Brain (organoid and tissue), 16 donors: ENCODE measurements at places on chromosomes 7 and 10.

GRCh38 chr10:10794046-10794445 lies 223.6 kb upstream of the CELF2 start:
- DNase-seq: no peak

DNA sequence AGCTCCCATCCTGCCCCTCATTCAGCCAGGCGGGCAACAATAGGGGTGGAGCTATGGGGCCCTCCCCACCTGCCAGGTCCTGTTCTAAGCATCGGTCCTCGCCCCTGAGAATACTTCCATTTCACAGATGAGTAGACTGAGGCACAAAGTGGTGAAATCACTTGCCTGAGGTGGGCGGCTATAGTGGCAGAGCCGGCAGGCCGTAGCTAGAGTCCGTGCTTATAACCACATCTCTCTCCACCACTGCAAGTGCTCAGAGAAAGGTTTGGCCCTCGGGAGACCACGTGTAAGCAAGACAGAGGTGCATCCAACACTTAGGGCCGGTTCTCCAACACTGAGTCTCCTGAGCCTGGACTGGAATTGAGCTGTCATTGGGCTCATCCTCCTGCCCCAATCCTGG lies 145.8 kb upstream of the UNC5B start:
- no peak for DNase-seq

DNA sequence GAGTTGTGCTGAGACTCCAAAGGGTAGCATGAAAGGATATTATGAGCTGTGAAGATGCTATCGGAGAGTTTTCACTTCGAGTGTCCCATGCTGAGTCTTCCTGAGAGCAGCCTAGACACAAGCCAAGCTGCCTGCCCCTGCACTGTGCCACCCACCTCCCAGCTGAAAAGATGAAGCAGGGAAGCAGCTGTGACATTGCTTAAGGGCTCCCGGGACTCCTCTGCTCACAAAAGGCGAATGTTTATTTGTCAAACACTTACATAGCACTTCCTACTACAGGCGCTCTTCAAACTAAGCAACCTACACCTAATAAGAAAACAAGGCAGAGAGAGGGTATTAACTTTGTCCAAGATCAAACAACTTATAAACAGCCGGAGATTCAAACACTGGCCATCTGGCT lies 95.6 kb downstream of the OSBPL3 start:
- peak; percentile 62 for DNase-seq

- DNase-seq: no peak
Measured at GRCh38 chr10:81569488-81569887, 305.5 kb upstream of the NRG3 start.

GRCh38 chr10:34954142-34954541 lies 136.0 kb downstream of the CUL2 start:
- no peak for DNase-seq

DNA sequence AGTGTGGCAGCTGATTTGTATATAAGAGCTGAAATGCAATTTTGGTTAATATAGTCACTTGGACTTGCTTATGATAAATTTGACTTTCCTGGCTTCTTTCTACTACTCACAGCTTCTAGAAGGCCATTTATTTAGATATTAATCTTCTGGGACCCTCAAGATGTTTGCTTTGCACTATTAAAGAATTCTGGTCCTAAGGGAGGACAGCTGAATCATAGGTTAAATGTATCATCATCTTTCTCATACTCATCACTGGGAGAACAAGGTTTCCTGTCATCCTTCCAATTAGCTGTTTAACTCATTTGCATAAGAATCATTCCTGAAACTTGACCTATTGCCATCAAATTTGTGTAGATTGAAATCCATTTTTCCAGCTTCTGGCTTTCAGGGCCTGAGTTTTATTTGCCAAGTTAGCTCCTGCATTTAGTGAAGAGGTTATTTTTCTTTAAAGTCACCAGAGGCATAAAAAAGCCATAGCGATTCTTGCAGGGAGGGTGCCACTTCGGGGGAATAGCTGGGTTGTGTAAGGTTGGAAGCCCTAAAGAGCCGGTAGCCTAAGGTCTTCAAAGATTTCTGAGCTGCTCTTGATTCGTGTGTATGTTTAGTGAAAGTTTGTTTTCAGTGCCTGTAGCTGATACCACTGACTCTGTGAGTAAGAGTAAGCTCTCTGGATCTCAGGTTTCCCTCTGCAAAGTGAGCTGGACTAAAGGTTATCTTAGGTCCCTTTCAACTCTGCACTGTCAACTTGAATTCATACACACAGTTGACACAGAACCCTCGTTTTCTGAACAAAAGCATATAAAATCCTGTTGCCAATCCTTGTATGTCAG lies 4.3 kb downstream of the MAP3K8 start:
- DNase-seq: no peak

GRCh38 chr7:69597278-69598076 lies 798 bp upstream of the AUTS2 start:
- peak; percentile 43 for DNase-seq

DNA sequence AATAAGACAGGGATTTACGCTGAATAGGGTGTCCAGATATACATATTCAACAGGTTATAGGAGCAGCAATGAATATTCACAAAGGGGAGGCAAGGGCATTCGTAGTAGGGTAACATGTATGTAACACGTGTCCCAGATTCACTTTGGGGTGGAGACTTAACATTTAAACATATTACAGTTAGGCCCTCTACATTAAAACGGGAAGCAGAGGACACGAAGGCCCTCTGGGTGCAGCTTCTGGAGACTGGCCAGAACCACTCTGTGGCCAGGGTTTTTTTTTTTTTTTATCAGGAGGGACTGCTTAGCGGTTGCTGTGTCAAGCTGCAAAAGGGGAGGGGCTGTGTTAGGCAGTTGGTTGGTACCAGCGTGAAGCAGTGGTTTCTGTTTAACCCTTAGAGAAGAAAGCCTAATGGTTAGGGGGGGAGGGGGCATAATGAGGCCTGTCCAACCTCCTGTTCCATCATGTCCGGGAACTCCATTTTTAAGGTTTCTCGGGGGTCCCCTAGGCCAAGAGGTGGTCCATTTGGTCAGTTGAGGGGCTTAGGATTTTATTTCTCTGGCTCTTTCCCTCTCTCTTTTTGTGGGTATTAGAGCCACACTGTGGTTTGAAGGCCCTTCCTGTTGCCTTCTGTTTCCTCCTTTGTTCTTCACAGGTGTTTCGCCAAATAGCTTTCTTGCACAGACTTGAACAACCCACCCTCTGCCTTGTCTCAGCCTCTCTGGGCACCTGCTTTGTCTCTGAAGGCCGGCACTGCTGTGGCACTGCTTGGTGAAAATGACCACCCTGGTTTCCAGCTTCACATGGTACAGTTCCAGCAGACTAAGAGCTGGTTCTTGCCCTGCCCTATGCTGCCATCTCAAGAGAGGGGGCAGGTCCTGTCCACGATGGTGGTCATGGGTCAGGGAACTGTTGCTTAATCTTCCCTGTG lies 26.4 kb downstream of the PRF1 start:
- peak; percentile 37 for DNase-seq

DNA sequence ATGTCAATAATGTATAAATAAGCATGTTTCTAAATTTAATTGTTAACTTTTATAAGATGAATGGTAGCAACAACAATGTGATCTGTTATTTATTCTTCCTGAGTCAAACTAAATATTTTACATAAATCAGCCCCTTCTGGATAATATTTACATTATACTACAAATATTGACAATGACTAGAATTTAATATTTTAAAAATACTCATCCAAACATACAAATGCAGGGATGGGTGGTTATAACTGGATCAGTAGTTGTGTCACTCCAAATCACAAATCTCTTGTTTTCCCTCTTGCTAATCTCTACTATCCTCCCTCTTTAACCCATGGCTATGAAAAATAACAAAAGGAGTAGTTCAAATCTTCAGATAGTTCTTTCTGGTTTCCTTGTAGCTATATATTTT lies 407.0 kb downstream of the HTR7 start:
- DNase-seq: no peak

GRCh38 chr10:62831346-62831745 lies 15.2 kb upstream of the EGR2 start:
- no peak for DNase-seq

GRCh38 chr7:42125321-42125720 lies 111.7 kb downstream of the GLI3 start:
- DNase-seq: no peak

DNA sequence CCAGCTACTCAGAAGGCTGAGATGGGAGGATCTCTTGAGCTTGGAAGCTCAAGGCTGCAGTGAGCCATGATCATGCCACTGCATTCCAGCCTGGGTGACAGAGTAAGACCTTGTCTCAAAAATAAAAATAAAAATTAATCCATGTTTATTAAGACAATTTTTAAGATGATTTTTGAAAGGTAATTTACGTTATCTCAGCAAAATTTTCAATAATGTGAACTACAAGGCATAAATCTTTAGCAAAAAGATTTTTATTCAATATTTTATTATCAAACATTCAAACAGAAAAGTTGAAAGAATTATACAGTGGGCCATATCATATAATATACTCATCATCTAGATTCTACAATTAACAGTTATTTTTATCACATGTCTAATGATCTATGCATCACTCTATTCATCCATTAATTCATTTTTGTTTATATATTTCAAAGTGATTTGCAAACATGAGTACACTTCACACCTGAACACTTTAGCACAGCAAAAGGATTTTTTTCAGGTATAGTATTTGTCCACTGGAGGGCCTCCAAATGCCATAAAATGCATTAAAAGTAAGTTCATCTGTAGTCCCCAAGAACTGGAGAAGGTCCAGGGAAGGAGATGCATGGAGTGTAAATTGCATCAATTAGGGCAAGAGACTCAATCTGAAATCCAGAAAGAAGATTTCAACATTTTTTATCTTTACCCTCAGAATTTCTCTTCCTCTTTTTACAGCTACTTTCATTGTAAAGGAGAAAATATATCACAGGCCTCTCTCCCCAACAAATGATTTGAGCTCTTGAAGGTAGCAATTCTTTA lies 38.6 kb upstream of the RSBN1L start:
- DNase-seq: peak; percentile 81

DNA sequence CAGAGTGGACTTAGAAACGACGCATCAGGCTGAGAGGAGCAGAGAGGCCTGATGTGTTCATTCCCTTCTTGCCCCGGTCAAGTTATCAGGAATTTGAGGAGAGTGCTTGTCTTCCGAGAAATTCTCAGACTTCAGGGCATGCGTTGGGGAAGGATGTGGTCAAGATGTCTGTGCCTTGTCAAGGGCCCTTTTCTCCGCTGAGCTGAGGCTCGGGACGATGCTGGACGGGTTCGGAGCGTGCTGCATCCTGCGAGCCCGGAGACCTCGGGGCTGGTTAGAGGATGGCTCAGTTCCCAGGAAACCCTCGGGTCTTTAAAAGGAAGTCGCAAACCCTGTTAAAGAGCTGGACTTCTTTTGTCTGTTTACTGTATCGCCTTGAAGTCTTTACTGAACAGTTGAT lies 325.4 kb downstream of the ADARB2 start:
- DNase-seq: no peak

DNA sequence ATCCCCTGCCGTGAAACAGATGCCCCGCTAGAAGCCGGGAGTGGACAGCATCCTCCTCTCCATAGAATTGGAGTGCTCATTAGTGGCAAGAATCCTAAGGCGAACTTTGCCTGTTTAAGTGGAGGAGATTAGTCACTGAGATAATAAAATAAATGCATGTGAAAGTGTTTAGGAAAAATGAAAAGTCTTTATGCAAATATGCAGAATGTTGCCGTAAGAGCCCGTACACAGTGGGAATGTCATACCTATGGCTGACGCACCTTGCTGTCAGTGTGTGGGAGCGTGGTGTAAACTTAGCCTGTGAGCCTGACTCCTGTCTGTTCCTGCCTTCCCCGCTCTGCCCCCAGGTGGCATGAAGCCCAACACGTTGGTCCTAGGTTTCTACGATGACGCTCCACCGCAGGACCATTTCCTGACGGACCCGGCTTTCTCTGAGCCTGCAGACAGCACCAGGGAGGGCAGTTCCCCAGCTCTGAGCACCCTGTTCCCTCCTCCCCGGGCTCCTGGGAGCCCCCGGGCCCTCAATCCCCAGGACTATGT lies 1.7 kb upstream of the TRIP6 start:
- no peak for DNase-seq

GRCh38 chr7:94949532-94949931 lies 42.1 kb downstream of the PPP1R9A start:
- DNase-seq: no peak

GRCh38 chr7:46549347-46549746 lies 628.3 kb upstream of the IGFBP3 start:
- no peak for DNase-seq

DNA sequence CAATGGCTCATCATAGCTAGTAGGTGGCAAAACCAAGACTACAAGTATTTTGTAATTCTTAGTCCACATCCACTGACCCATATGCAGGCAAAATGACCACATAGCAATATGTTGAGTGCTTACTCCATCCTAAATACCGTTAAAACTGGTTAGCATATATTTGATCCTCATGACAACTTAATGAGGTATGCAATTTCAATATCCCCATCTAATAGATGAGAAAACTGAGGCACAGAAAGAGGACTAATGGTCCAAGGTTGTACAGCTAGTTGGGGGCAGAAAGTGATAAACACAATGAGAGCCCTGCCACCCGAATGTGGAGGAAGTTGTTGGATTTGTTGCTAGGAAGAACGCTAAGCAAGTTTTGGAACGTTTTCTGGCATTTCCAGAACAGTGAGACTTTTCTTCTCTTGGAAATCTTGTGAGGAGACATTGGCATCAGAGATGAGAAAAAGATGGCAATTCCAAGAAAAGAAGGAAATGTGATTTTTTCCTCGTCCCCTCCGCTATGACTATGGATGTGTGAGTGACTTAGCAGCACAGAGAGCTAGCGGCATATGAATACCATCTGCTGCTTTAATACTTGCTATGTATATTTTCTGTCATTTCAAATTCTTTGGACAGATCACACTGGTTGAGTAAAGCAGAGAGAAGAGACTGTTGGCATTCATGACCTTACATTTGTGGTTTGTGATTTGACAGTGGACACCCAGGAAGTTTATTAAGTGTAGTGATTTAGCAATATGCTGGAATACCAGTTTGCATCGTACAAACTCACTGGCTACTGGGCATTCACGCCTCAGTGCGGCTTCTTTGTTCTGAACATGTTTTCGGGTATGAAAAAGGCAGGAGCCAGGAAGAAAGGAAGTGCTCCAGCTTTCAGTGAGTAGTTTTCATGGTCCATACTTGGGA lies 51.5 kb downstream of the NRCAM start:
- DNase-seq: peak; percentile 97

DNA sequence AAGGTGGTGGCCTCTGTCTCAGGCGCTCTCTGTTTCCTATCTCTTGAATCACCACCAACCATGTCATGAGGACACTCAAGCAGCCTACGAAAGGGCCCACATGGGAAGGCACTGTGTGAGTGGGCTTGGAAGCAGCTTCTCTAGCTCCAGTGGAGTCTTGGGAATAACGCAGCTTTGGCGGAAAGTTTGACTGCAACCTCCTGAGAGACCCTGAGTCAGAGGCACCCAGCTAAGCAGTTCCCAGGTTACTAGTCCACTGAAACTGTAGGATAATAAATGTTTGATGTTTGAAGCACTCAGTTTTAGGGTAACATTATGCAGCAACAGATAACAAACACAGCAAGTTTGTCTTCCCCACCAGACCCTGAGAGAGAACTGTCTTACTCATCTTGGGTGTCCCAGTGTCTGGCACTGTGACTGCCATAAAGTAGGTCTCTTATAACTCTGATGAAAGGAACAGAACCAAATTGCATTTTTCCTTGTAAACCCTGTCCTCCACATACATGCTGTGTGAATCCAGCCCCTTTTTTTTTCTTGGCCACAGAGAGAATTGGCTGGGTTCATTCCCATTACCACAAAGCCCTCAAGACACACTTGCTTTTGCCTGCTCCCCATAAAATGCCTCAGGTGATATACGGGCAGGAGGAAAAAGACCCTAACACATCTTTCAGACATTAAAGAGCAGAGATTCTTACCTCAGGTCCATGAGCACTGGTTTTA lies 185.5 kb downstream of the ZNF365 start:
- no peak for DNase-seq

- no peak for DNase-seq
Measured at GRCh38 chr10:69721690-69722310, 79.9 kb upstream of the COL13A1 start.
